Stimulated activated CD4-positive, alpha-beta T cell treated with anti-CD3 and anti-CD28 coated beads, Interleukin-15, amount 100 ng/mL, for 1 hour (primary cell): ENCODE measurements at places on chromosomes 4 and X.

DNA sequence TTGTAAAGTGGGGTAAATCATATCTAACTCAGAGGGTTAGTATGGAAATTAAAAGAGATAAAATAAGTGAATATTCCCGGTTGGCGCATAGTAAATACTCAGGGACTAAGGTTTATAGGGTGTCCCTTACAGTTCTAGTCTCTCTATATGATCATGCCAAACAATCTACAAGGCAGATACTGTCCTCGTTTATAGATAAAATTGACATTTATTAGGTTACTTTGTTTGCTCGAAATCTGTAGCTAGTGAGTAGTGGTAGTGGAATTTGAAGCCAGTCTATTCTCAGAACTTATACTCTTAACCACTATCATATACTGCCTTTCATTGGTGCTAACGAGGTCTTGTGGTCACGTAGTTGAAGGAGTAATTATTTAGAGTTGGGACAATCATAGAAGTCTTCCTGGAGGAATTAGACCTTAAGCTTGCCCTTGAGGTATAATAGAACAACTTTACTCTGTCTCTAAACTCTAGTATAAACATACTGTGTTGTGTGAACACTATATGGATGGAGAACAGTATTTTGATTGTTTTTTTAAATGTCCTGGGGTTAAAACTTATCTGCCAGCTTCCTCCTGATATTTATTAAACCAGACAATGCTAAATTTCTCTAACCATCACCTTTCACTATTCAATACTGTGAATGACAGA is 324.0 kb downstream of the STIM2 start:
- no peak for DNase-seq

DNA sequence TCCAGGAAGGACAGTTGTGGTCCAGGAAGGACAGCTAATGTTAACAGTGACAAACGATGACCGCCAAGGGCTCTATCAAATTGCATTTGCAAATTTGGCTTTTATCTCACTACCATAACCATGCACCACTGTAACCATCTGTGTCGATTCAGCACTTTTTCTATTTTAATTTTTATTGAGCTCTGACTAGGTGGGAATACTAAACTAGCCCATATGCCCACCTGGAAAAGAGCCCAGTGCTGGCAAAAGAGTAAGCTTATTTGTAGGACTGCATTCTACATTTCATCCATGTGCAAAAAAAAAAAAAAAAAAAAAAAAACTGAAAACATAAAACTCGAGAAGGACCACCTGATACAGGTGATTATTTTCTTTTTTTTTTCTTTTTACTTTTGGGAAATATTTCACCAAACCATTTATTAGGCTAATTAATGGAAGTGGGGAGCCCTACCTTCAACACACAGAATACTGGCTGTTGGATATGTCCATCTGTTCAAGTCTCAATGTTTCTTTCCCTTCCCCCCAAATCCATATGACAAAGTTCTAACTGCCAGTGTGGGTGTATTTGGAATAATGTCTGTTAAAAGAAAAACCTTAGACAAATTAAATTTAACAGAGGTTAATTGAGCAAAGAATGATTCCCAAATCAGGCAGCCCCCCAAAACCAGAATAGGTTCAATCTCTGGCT is 99.5 kb upstream of the MXRA5 start:
- DNase-seq = no peak

GRCh38 chr4:27463816-27464215 is 603.2 kb downstream of the STIM2 start:
- no peak for DNase-seq

DNA sequence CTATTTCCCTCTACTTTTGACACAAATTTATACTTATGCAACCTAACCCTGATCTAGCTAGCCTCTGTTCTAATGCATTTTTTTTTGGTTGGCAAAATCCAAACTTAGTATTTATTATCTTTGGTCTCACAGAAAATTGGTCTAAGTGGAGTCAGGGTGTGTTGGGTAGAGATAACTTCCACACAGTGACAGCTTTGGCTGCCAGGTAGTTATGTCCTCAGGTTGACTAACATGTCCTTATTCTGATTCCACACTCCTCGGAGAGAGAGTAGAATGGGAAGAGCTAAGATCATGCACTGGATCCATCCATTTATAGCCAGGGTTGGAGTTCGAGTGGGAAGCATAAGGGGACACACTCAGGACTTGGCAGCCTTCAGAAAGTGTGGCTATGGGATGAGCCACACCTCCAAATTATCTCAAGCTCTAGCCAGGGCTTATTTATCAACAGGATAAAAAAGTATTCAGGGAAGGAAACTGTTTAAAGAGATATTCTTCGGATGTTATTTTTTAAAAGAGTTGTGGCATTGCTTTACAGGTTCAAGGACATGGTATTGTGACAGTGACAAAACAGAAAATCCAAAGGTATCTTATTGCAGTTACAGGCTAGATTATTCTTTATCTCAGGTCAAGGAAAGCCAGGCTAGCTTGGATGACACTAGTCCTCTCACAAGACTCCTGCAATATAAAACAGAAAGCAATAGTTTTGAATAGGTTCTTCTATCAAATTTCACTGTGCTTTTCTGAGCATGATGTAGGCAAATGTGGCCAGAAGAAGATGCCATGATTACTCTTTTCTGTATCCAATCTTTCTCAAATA is 51.5 kb downstream of the NPY1R start:
- no peak for DNase-seq

GRCh38 chr4:123588631-123589241 is 192.1 kb downstream of the SPRY1 start:
- DNase-seq = no peak

- DNase-seq = peak; percentile 17
Measured at GRCh38 chrX:56800801-56801200, 71.8 kb downstream of the NBDY start.

- no peak for DNase-seq
Measured at GRCh38 chrX:46549914-46550313, 4.7 kb upstream of the ZNF674 start.

DNA sequence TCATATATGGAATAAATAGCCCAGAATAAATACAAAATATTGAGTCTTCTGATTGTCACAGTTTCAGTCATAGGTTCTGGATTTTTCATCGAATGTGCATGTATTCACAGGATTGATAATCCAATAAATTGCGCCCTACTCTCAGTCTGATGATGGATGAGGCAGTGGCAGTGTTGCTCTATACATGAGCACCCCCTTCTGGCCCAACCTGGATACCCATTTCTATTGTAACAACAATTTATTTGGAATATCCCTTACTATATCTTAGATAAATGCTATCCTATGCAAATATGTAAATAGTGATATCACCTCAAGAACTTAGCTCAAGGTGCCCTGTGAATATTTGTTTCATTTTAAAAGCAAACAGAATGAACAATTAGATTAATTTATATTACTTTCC is 733.7 kb upstream of the PABPC4L start:
- DNase-seq = no peak

DNA sequence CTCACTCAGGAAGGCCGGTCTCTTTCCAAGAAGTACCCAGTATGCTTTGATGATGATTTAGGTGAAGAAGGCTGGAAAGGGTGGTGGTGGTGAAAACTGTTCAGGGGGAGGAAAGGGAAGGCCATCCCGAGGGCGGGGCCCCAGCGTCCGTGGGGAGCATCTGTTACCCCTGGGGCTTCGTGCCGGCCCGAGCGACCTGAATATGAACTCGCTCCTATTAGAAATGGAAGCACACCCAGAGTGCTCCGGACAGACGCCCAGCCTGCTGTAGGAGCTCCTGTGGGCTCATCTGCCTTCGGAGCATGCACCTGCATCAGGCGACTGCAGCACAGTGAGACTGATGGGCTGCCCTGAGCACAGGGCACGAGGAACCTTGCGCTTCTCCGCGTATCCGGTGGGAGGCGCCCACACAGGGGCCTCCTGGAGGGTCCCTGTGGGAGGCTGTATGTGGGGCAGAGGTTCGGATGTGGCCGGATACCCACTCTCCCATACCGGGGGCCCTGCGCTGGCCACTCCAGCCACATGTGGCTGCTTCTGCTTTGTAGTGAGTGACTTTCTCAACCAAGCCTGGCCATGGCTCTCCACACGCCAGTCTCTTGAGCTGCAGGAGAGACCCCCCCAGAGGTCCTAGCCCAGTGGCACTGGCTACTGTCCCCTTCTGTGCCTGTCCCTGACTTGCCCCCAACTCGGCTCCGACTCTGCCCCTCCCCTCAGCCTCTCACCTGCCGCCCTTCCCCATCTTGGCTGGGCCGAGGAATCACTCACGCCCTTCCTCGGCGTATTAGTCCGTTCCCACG is 36.7 kb downstream of the FGFRL1 start:
- no peak for DNase-seq

DNA sequence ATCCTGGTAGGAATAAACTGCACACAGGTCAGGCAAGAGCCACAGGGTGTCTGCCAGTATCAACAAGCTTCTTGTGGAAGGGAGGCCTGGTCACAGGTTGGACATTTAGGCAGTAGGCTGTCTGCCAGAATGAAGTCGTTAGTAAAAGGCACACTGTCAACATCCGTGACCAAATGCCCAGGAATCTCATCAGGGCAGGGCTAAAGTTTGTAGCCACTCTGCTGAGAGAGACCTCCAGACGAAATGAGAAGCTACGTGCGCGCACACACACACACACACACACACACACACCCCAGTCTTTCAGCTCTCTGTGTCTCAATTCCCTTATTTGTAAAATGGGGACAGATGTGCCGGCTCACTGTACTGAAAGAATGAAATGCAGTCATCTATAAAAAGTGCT is 408.7 kb upstream of the ZFP42 start:
- no peak for DNase-seq

GRCh38 chr4:113785781-113786180 is 24.2 kb upstream of the CAMK2D start:
- no peak for DNase-seq

DNA sequence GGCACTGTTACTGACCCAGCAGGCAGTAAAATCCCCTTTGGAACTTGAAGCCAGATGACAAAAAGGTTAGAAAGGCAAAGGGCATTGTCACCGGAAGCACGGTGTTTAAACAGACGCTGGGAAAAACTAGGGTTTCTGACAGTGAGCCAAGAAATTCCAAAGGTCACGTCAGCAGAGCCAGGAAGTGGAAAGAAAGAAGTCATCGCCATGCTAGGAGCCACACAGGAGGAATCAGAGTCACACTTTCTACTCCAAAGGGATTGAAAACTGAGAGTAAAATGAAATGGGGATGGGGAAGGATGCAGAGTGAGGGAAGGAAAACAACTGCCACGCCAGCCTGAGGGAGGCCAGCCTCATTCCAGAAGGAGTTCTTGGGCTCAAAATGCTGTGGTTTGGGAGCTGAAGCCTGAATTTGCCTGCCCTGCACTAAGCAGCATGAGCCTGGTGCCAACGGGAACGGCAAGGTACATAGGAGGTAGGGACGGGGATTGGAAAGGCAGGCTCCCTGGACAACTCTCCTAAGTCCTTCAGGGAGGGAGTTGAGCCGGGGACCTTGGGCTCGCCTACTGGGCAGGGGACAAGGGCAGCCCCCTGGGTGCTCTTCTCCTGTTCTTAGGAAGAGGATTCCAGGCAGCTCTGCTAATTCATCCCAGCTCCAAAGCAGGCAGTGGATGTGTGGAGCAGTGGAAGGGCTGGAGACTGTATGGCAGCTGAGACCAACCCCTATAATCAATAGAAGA is 66.8 kb downstream of the SOWAHB start:
- DNase-seq = no peak
